Endothelial cell of umbilical vein (primary cell): ENCODE measurements at places on chromosomes 12 and 14. TPM values are rescaled to one million over a fixed set of nuclear protein-coding genes. Genes with fewer than 3 reads are reported as not detected.

GRCh38 chr12:104190641-104191176 is 24.9 kb upstream of the TXNRD1 start:
- DNase-seq, result no peak

DNA sequence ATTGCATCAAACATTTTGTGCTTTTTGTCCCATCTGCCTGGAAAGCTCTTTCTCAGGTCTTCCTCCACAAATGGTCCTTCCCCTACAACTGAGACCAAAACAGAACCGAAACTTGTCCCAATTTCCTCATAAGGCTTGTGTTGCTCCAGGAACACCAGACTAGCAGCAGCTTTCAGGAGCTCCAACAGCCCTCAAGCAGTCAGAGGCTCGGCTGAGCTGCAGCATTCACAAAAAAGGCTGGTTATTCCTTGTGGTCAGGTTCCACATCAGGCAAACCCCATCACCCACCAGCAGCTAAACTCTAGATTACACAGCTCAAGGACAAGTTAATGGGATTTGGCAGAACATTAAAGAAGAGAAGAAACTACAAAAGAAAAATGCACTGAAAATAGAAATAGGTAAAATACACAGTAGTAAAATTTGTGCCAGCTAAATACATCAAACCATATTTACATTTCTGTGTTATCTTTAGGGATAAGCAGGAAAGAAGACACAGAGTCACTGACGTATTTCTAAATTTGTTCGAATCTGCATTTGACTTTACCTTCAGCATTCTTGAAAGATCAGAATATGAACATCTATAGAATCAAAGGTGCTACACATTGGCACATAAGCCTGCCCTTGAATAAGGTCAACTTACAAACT is 141.2 kb downstream of the STXBP6 start:
- DNase-seq, result no peak

GRCh38 chr12:124721501-124722162 is 142.0 kb downstream of the SCARB1 start:
- no peak for DNase-seq

GRCh38 chr14:64912261-64912660 is 2.0 kb upstream of the CHURC1 start:
- no peak for DNase-seq

DNA sequence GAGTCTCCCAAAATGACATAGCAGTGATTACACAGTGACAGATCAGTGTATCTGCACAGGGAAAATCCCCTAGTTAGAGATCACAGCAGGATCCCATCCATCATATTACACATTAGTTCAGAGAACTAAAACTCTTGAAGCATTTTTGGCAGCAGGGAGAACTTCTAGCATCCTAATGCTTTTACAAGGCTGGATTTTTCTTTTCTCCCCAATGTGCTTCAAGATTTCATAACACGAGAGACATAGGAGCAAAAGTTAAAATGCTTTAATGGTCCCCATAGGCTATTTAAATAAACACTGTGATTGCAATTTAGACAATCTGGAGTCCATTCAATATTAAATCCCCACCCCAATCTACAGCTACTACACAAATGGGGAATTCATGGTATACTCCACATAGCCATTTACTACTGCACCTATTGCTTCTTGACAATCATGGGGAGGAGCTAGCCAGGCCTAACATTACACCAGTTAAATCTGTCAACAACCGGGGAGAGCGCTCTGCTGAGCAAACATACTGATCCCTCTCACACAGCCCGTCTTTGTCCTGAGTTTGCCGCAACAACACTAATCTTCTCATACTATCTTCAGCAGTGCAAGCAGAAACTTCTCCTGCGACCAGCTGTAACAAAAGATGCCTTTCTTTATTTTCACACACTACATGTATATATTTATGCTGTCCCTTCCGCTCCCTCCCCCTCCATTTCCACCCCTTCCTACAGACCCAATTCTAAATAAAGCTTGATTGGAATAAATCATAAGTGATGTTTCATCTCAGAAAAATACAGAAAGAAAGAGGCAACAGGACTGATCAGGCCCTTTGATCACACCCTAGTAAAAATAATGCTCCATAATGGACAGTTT is 120.3 kb upstream of the SOX5 start:
- DNase-seq, result no peak

- no peak for DNase-seq
Observed at GRCh38 chr14:40280652-40281051, 848.4 kb upstream of the FBXO33 start.

- DNase-seq, result peak; percentile 14
Observed at GRCh38 chr14:61891170-61891569, 128.9 kb downstream of the SNAPC1 start.

GRCh38 chr12:31822761-31823160 is 93.9 kb upstream of the AMN1 start:
- DNase-seq, result no peak

GRCh38 chr12:41100572-41100971 is 87.5 kb upstream of the PDZRN4 start:
- no peak for DNase-seq

GRCh38 chr14:66881596-66881995 is 307.6 kb upstream of the GARIN2 start:
- DNase-seq, result no peak

DNA sequence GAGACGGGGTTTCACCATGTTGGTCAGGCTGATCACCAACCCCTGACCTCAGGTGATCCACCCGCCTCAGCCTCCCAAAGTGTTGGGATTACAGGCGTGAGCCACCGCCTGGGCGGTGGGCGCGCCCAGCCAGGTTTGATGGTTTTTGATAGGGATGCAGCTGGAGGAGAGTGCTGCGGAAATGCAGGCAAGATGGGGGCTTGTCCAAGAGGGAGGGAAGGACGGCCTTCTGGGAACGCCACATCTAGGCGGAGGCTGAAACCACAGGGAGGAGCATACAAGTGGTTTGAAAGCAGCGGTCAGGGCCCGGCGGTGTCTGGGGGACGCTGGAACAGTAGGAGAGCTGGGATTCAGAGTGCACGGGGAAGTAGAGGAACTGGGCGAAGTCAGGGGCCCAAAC is 134.6 kb downstream of the VRK1 start:
- DNase-seq, result no peak

- peak; percentile 51 for DNase-seq
Observed at GRCh38 chr12:112978163-112979040, at the start of gene OAS2. TSS of gene OAS2 (plus strand) at chr12:112978519. CDS start at chr12:112978609, 90 bp downstream.

DNA sequence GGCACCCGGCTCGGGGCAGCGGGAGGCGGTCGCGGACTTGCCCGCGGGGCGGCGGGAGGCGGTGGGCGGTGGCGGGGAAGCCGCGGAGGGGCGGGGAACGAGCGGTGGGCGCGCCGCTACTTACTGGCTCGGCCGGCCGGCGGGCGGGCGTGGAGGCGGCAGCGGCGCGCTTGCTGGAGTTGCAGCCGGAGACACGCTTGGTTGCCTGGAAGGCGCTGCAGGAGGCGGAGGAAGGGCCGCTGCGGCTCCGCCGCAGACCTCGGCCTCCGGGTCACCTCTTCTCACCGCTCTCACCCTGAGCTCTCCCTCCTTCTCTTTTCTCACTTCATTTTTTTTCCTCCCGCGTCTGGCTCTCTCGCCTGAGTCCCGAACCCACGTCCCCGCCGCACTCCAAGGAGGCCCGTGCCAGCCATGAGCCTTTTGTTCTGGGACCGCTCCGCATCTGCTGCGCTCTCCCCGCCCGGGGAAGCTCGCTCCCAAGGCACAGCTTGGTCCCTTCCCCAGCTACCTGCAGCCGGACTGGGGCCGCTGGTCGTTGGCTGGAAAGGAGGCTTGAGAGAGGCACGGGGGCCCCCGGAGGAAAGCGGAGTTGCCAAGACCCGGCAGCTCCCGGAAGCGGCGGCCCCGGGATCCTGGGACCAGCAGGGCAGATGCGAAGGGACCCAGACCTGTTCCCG is 592 bp upstream of the KCNK10 start:
- DNase-seq, result no peak

DNA sequence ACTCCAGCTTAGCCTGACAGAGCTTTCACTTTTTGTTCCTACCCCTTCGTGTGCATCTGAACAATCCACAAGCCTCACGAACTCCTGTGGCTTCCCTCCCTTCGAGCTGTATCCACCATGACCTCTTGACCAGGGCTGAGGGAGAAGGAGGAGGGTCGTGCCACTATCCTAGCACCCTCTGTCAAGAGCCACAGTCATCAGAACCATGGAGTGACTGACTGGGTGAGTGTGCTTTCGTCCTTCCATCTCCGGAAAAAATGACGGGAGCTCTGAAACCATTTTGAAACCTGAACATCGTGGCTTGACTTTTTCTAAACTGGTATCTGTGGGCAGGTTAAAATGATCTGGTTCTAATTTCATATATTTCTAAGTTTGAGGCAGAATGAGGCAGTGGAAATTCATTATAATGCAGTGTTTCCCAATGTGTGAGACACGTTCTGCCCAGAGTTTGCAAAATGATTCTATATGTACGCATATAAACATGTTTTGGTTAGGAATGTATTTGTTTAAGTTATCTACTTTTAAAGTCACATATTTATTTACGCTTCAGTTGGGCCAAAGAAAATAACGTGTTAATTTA is 27.0 kb downstream of the IL26 start:
- no peak for DNase-seq

- DNase-seq, result no peak
Observed at GRCh38 chr12:113747017-113747416, 219.1 kb downstream of the RBM19 start.

- DNase-seq, result no peak
Observed at GRCh38 chr14:35386673-35387125, 17.9 kb downstream of the NFKBIA start.

- DNase-seq, result no peak
Observed at GRCh38 chr14:96281486-96281885, 25.5 kb downstream of the BDKRB1 start.

DNA sequence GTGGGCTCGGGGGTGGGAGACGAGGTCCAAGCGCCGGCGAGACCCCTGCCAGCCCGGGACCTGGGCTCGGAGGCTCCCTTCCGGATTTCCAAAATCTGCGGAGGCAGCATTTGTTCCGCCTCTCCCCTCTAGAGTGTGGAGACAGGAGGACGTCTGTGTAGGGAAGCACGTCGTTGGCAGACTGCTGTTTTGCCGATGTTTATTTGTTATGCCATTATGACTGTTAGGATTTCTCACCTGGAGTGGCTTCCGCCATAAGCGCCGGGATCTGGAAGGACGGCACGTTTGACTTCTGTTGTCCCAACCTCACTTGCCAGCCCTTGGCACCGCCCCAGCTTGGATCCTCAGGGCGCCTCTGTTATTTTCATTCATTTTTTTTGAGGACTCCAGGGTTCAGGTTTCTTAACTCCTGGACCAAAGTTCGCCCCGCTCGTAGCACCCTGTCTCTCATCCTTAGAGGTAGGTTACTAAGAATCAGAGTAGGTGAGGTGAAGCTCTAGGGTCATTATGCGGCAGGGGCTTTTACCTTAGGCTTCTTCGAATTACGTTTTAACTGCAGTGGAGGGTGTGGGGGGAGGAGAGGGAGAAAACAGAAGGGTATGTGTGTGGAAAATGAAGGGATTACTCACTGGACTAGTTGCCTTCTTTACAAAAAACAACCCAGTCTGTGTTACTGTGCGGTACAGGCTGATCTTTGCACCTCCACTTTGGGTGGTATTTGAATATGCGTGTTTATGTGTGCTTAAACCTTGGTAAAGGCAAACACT is 547 bp upstream of the PYGL start:
- peak; percentile 41 for DNase-seq

DNA sequence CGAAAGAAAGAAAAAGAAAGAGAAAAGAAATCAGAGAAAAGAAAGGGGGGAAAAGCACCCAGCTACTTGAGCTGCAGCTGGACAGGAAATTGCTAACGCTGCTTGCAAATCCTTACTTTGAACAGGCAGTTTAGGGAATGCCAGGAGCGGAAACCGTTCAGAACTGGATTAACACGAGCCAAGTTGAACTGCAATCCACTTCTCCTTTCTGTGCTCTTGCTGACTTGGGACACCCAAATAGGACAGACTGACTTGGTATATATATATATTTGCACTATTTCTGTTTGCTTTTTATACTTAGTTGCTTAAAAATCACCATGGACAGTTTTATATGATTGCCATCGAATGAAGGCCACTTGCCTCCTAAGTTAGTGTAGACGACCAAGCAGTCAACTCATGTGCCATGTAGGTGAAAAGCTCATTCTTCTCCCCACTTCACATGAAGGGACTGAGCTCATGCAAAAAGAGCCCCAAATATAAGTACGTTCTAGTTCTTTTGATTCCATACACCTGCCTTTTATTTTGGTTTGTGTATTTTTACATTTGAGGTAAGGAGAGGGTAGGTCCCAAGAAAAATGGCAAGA is 5.5 kb downstream of the DUSP6 start:
- peak; percentile 95 for DNase-seq

DNA sequence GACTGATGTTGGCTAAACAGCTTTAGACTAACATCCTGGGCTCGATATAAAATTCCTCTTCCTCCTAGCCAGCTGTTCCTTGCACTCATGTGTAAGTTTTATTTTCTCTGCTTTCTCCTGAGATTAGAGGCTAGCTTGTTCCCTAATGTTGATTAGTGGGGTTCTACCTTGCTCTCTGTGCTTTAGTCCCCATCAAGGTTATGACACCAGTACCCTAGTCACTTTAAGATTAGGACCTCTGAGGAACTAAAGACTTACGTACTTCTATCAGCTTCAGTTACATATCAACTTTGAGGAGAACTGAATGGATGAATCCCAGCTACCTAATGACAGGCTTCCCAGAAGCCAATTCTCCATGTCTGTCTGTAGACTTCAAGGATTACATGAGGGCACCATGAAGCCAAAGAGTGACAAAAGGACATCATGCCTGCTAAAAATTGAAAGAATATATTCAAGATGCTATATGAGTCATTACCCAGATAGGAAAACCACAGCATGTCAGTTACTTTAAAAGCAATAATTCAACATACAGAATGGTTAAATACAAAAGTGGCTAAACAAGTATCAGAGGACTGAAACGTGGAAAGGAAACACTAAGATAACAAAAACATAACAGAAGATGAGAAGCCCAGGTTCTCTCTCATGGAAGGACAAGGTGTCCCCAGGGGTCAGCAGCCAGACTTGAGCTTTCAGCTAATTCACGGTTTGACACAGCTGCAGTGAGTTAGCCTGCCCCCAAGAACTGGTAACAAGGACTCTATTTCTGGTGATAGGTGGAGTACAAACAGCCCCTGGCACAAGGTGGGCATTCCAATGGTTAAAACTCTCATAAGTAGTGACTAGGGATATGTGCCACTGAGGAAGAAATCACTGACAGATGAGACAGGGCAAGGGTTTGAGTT is 20.4 kb downstream of the ADAM20 start:
- no peak for DNase-seq

The LRRIQ1 gene
- polyA plus RNA-seq, result 0.06 and 0.08 TPM in 2 replicates

The CLEC6A gene
- not detected in 2 replicates for polyA plus RNA-seq

The TOGARAM1 gene
- 3.2 and 4.2 TPM in 2 replicates for polyA plus RNA-seq

The TCL1A gene
- not detected in 2 replicates for polyA plus RNA-seq

The RFLNA gene
- polyA plus RNA-seq, result 24.5 and 51.1 TPM in 2 replicates

The DDN gene
- 0.06 and 0.07 TPM in 2 replicates for polyA plus RNA-seq

The HOXC9 gene
- 0.54 and 0.58 TPM in 2 replicates for polyA plus RNA-seq
